Activated CD8-positive, alpha-beta memory T cell treated with anti-CD3 and anti-CD28 coated beads for 4 hours (primary cell): ENCODE measurements at places on chromosomes 4 and X.

GRCh38 chrX:123201720-123202119 lies 17.6 kb downstream of the GRIA3 start:
- DNase-seq: no peak

GRCh38 chrX:36974911-36975310 lies 33.3 kb upstream of the FAM47C start:
- no peak for DNase-seq

DNA sequence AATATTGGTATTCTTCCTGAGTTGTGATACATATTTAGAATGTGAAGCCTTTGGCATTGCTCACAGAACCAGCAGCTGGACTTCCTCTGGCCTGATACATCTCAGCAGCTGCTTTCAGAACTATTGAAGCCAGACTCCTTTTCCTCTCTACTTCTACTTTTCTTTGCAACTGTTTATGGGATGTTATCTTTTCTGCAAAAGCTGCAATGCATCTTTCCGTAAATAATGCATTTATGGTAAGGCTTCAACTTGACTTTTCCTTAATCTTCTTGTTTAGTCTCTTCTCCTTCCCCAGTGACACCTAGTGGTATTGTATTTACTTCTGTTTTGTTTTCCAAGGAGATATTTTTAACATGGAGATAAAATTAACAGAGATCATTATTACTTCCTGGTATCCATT lies 1548.7 kb downstream of the PCDH7 start:
- no peak for DNase-seq

GRCh38 chrX:9609499-9609898 lies 144.6 kb downstream of the TBL1X start:
- DNase-seq: no peak
